ENCODE measurements at places on chromosomes 3 and 15.

GRCh38 chr3:40387001-40387894 lies at the start of gene ENTPD3:
TSS of gene ENTPD3 (plus strand) at chr3:40387184. CDS start at chr3:40388058, 874 bp downstream.
- DNase-seq: no peak

DNA sequence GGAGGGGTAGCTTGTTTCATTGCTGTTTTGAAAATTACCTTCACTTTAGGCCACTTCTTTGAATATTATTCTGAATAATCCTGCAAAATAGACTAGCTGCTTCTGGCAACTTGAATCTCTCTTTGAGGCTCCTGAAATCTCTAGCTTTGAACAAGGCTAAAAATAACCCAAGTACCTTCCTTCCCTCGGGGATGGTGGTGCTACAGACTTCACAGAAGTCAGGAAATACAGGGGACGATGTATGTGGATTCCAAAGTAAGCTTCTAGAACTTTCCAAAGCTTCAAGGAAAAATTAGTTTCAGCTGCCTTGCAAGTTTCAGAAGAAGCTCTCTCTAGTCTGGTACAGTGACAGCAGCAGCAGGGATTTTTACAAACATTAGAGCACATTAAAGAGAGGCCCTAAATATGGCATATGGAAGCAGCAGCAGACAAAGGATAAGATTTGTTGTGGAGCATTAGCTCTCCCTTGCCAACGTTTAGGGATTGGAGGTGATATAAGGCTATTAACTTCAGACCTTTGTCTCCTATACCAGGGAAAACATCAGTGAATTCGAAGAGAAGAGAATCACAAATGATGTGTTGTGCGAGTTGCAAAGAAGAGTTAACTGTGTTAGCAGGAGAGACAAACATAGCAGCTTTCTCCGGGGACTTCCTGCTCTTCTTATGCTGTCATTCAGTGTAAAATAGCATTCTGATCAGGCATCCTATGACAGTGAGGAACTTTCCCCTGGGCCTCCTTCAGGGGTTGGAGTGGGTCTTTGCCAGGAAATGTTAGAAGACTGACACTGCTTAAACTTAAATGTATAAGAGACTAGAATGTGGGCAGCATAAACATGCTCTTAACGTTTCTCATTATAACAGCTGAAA lies 783.0 kb upstream of the ARPP21 start:
- DNase-seq: no peak

DNA sequence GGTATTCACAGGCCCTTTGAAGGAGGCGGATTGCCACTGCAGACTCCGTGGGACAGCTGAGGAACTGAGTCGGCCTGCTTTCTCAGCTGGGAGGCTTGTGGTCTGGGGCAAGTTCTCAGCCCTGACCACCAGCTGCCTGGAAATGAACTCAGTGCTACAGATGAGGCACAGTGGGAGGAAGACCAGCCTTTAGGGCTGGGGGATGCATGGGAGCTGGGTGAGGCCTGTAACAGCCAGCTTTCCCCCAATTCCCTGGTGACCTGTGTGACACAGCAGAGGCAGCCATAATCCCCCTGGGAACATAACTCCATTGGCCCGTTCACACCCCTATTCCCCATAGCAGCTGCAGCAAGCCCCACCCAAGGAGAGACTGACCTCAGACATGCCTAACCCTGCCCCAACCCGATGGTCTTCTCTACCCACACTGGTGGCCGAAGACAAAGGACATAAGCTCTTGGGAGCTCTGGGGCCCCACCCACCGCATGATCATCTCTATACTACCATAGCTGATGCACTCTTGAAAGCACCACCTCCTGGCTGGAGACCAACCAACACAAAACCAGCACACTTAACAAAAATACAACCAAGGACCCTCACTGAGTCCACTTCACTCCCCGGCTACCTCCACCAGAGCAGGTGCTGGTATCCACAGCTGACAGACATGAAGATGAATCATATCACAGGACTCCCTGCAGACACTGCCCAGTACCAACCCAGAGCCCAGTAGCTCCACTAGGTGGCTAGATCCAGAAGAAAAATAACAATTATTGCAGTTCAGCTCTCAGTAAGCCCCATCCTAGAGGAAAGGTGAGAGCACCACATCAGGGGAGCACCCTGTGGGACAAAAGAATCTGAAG lies 24.9 kb downstream of the ZMAT3 start:
- no peak for DNase-seq

DNA sequence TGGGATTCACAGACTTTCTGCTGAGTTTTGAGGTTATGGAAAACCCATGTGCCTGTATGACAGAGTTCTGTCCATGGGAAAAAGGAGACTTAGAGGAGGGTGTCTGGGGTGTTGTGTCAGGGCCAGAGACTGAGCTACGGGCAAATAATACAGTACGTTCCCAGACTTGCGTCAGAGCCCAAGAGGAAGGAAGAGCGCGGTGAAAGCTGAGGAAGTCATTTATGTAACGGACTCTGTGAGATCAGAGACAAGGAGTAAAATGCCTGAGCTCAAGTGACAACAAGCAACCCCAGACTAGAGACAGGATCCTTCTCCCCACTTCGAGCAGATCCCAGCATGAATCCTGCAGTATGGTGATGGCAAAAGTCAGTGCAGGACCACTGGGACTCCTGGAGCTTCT lies 368.6 kb upstream of the MCTP2 start:
- no peak for DNase-seq

- DNase-seq: no peak
Observed at GRCh38 chr3:128563439-128563838, 70.4 kb upstream of the GATA2 start.

DNA sequence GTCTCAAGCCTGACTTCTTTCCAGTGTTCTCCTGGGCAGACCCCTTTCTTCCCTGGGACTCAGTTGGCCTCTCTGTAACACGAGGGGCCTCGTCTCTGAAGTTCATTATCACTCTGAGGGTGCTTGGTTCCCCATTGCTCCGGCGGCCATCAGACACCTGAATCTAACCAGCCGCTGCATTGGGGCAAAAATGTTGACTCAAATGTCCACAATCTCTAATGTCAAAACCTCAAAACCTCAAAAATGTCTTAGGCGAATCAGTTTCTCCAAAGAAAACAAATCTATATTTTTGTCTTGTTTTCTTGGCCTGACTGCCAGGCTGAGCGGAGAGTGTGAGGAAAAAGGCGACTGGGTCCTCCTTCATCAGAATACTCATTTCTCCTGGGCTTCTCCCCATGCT lies 220.7 kb downstream of the VPS13C start:
- no peak for DNase-seq

DNA sequence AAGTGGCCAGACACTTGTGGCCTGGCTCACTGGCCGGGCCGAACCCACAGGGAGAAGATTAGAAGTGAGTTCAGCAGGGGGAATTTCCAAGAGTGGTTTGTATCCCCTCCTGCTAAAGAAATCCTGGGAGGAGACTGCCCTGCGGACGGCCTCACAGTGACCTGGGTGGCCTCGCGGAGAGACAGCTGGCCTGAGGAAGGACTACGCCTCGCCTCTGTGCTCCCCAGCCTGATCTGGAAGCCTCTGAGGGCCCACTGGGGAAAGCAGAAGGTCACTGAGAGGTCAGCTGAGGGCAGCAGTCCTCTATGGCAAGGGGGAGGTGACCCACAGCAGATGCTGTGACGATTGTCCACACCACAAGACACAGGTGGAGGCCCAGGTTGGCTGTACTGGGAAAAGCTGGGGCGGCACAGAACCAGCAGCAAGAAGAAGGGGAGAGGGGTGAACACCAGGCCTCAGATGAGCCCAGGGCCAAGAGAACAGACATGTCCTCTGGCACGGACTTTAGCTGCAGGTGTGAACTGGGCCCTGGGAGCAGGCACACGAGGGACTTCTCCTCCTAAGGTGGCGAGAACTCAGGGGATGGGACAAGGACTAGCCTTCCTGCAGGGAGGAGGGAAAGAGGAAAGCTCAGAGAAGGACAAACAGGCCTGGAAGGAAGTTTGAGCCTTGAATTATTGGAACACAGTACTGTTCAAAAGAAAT lies 37.2 kb upstream of the DLG1 start:
- no peak for DNase-seq

Data from stimulated activated CD8-positive, alpha-beta memory T cell treated with anti-CD3 and anti-CD28 coated beads, Interleukin-7, amount 100 ng/mL, for 24 hours (primary cell).